ENCODE measurements at places on chromosomes 6 and 20.

DNA sequence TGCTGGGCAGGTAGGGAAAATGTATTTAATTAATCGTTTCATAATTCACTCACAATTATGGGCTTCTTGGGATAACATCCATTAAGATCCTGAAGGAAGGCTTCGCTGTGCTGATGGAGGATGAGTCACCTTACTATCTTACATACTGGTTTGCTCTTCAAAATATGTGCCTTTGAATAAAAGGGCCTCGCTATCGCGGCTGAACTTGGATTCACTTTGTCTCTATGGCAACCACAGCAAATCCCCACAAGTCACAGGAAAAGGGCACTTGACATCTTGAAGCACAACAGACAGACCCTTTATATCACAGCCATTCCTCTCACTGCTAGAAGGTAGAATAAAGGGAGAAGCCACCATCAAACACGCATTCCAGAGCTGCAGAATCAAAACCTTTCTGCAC is 141.3 kb upstream of the MYLIP start:
- DNase-seq, result no peak

DNA sequence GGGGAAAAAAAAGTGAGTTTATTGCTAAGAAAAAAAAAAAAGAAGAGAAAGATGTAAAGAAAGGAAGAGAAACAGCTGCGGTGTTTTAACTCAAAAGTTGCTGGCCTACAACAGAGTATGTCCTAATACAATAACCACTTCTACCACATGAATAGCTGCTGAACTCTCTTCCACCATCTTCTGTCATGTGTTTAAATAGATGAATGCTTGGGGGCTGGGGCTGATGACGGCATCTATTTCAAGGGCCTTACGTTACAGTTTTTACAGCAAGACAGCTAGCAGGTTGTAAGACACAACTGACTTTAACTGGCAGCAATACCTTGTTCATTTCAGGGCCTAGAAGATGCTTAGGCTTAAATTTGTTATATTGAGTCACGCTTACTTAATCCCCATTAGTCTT is 50.4 kb downstream of the MAP3K7 start:
- DNase-seq, result no peak

DNA sequence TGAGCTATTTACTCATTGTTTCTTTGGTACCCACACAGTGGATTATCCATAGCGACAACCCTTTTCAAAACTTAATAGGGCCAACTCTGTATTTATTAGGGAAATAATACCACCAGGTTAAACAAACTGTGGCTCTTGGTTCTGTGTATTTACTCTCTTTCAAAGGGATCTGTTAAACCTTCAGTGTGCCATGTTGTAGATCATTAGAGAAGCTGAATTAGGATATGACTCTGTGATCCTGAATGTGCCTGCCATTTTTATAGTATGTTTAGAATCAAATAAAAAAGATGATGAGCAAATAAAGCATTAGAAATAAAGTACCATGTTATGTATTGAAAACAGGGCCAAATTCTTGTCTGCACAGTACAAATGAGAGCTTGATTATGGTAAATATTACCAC is 25.0 kb upstream of the SLC35D3 start:
- DNase-seq, result no peak

GRCh38 chr6:19851241-19852089 is 14.3 kb downstream of the ID4 start:
- no peak for DNase-seq

- DNase-seq, result no peak
These were observed 71.9 kb upstream of the SLC22A16 start for GRCh38 chr6:110548110-110548847.

- peak; percentile 54 for DNase-seq
These were observed 208.8 kb downstream of the RNF144B start for GRCh38 chr6:18595774-18596530.

All from CD4-positive, alpha-beta T cell (primary cell).